CD4-positive, alpha-beta T cell treated with Interleukin-4 for 4 hours (primary cell): ENCODE measurements at places on chromosomes 16 and 17.
A peak's percentile ranks its signal among the peaks of the same experiment; 100 is the strongest.

DNA sequence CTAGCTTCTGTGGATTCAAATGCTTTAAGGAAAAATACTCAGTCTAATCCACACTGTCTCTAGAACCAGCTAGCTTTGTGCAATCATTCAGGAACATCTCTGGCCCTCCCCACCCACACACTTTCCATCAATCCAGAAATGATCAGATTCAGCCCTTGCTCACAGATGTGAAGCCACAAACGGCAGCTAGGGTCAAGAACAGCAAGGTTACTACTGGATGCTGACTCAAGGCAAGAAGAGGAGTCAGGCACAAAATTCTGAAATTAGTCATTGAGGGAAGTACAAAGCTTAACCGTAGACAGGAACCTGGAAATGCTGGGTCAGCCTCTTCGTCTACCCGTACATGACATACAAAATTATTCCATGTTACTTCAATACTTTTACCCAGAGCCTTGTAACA lies 174.6 kb downstream of the CDH13 start:
- DNase-seq: no peak

DNA sequence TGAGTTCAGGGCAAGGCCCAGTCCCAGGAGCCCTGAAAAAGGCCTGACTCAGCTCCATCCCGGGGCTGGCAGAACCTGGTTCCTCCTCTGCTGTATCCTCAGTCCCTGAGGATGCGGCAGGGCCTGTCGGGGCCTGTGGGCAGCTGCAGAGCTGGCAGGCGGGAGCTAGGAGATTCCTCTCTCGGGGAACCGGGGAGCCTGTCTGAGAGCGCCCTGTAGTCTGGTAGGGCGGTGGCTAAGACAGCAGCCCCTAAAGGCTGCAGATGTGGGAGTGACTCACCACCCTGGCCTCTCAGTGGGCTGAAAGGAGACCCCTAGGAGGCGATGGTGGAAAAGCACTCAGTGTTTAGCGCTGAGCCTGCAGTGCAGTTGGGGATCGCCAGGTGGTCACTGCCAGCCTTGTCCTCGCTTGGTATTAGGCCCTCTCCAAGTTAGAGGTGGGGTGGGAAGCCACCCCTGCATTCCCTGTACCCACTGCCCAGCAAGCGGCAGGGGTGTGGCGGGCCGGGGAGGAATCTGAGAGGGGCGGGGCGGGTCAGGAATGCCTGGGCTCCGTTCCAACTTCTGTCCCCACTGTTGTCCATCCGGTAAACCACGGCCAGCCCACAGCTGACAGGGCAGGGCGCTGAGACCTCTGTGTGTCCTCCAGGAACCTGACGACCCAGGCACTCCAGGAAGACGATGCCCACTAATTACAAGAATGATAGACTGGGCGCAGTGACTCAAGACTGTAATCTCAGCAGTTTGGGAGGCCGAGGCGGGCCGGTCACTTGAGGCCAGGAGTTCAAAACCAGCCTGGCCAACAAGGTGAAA lies 29.5 kb upstream of the CDH1 start:
- DNase-seq: no peak

GRCh38 chr17:61054436-61054835 lies 345.2 kb upstream of the TBX2 start:
- no peak for DNase-seq

DNA sequence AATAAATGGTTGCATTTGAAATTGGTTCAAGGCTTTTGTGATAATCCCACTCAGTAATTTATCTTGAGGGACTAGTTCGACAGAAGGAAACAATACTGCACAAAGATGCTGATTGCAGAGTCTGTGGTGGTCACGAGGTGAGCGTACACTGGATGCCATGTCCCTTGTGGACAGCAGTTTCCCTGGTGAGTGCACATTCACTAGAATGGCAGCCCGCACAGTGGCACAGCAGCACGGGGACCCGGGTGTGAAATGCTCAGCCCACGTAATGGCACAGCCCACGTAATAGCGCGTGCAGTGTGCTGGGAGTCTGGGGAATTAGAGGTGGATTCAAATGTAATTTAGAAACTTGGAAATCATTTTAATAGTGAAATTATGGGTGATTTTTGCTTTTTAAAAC lies 154.0 kb downstream of the LGALS9B start:
- DNase-seq: no peak

DNA sequence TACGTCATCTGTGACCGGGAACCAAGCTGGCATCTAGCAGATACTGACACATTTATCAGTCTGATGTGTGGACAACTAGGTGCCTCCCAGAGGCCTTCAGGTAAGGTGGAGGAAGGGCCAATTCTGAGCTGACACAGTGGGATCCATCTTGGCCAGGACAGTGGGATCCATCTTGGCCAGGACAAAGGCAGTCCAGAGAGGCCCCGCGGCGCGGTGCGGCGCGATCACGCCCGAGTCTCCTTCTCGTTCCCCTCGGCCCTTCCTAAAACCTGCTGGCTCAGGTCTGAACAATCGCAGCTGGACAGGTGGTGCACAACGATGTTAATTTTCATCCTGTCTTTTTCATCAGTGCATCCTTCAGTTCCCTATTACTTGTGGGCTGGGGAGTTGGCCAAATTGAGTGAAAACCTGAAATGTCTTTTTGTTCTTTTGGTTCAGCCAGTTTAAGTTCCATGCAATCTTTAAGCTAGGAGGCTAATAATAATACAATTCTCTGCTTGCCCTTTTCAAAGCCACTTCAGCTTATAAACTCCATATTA lies 486 bp upstream of the WSB1 start:
- no peak for DNase-seq

DNA sequence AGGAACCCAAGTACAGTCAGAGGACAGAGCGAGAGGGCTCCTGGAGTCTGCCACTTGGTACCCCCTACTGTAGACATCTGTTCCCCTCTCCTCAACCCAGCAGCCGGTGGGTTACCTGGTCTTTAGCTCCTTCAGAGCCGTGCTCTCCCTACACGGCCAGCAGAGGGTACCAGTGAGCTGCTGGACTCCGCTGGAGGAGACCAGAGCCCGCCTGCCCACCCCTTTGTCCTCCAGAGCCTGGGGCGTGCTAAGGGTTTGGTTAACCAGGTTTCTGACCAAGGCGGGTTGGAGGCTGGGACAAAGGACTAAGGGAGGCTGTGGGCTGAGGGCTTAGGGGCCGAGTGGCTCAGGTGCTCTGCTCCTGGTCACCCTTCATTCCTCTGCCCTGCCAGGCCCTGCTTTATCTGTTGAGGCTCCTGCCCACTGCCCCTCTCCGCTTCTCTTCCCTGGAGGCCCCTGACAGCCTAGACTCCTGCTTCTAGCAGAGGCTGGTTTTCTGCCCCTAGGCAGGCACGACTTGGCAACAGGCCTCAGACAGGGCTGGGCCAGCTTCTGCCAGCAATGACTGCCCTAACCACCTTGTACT lies 2.7 kb upstream of the HSD11B2 start:
- peak; percentile 29 for DNase-seq

DNA sequence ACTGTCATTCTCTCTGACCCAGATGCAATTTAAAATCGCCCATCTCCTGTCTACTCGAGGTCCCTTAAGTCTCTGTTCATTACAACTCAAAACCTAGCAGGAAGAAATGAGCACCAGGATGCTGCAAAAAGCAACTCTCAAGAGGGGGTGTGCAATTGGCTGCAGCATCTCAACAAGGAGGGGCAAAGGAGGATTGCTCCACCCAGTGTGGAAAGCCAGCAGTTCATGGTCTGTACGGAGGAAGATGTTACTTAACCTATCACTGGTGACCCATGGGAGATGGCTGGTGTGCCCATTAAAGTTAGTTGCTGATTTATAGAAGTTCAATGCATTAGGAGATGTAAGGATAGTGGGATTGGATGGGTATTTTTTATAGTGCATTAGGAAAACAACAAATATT lies 147.4 kb downstream of the CDK5R1 start:
- no peak for DNase-seq

DNA sequence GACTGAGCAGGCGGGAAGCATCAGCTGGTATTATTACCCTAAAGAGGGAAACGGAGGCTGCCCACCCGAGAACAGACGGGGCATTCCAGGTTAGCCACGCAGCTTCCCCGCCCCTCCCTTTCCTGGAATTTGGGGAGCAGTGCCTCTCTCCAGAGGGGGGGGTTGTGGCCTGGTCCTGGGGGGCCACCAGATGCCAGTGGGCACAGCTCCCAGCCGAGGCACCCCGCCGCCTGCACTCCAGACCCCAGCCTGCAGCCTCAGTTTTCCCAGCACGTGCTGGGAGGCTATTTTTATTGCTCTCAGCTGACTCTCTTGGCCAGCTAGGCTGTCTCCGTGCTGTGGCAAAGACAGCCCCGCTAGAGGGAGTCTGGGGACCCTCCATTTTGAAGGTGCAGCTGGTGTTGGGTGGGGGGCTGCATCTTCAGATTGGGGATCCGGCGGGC lies 62.7 kb upstream of the GSE1 start:
- DNase-seq: no peak

- no peak for DNase-seq
Measured at GRCh38 chr16:23902748-23903414, 67.1 kb downstream of the PRKCB start.

DNA sequence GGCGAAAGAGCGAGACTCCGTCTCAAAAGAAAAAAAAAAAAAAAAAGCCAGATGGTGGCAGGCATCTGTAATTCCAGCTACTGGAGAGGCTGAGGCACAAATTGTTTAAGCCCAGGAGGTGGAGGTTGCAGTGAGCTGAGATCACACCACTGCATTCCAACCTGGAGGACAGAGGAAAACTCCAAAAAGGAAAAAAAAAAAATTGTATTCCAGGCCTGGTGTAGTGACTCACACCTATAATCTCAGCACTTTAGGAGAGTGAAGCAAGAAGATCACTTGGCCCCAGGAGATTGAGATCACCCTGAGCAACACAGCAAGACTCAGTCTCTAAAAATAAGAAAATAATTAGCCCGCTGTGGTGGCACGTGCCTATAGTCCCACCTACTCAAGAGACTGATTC lies 20.1 kb downstream of the HBQ1 start:
- DNase-seq: no peak

- no peak for DNase-seq
Measured at GRCh38 chr16:50403491-50403890, 34.7 kb upstream of the BRD7 start.

DNA sequence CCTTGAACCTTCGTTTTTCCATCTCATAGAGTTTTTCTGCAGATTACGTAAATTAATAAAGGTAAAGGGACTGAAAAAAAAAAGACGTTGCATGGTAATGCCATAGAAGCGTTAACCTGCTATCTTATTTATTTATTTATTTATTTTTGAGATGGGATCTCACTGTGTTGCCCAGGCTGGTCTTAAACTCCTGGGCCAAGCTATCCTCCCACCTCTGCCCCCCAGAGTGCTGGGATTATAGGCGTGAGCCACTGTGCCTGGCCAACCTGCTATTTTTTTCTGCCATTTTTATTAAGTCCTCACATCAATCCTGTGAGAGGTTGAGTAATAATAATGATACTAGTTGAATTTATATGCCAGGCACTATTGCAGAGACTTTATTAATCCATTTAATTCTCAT lies 7.9 kb downstream of the MSI2 start:
- DNase-seq: no peak

DNA sequence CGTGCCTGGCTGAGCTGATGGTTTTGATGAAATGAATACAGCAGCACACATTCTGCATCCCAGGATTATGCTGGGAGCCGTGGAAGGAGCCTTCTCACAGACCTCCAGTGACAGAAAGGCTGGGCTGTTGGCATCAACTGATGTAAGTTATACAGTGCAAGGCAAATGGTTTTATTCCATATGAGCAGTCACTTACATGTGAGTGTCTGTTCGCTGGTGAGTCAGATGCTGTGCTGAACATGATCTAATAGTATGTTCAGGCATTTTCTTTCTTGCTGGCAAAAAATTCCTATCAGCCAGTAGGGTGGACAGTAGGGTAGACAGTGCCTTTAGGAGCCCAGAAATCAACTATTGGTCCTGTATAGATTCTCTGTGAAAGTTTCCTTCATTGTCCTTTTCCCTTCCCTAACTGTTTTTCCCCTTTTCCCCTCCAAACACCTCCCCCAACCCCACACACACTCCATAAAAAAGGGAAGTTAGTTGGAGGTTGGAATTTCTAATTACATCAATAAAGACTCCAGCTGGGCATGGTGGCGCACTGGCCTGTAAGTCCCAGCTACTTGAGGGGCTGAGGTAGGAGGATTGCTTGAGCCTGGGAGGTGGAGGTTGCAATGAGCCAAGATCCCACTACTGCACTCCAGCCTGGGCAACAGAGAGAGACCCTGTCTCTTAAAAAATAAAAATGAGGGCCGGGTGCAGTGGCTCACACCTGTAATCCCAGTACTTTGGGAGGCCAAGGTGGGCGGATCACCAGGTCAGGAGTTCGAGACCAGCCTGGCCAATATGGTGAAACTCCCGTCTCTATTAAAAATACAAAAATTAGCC lies 36.2 kb downstream of the LDHD start:
- no peak for DNase-seq

GRCh38 chr17:61809816-61810392 lies 53.4 kb downstream of the BRIP1 start:
- no peak for DNase-seq

GRCh38 chr17:64458756-64459155 lies 9.8 kb downstream of the MILR1 start:
- no peak for DNase-seq

DNA sequence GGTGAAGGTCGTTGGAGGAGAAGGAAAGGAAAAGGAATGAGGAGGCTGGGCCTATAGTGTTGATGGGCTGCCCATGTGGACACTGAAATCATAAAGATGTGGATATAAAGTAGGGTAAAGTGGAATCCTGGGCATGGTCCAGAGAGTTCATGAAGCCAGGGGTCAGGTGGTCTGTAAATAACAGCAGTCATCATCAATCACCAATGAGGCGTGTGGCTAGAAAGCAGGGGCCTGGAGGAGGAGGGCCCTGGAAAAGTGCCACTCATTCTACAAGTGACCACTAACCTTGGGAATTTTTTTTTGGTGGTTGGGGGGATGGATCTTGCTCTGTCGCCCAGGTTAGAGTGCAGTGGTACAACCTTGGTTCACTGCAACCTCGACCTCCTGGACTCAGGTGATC lies 115.3 kb upstream of the NOL11 start:
- DNase-seq: no peak

- DNase-seq: no peak
Measured at GRCh38 chr17:4543557-4544026, 11.6 kb downstream of the MYBBP1A start.

- no peak for DNase-seq
Measured at GRCh38 chr17:72846399-72846798, 246.1 kb downstream of the SLC39A11 start.

DNA sequence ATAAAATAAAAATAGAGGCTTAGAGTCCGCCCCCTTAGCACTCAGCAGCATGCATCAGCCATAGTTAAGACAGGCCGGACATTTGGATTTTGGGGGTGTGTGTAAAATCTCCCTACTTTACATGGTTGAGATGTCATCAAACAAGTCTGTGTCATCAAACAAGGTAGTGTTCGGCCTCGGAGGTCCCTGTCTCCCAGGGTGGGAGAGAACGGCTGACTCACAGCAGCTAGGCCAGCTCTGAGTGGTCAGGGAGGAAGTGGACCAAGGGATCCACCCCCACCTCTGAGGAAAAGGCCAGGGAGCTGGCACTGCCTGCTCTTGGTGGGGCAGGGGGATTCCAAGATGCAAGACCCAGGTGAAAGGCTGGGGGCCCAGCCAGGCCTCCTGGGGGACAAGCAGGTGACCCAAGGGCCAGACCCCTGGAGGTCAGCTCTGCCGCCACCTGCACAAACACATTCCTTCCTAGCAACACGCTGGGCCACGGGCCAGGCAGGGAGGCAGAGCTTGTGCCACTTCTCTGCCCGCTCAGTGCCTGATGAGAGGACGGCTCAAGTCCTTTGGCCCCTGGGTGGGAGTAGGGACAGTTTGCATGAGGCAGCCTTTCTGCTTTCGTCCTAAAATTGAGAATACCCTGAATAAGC lies 28.5 kb downstream of the KIFC3 start:
- DNase-seq: no peak

- peak; percentile 35 for DNase-seq
Measured at GRCh38 chr17:76735006-76735405, 2.1 kb downstream of the SRSF2 start.

- no peak for DNase-seq
Measured at GRCh38 chr17:6323626-6324356, 111.1 kb downstream of the AIPL1 start.
